ENCODE measurements at places on chromosomes 4 and X. TPM values are rescaled to one million over a fixed set of nuclear protein-coding genes. Genes with fewer than 3 reads are reported as not detected.

The SSX1 gene
- total RNA-seq, result 0.34 TPM

The GUCY1B1 gene
- 1.2 TPM for total RNA-seq

The ZCCHC18 gene
- under 0.01 TPM for total RNA-seq

The TRPC5OS gene
- total RNA-seq, result not detected

The DKK2 gene
- total RNA-seq, result 2.8 TPM

Measured in melanocyte of skin (primary cell).